Cortex of kidney (tissue), 1 donor: ENCODE measurements at places on chromosomes 12 and 14.

DNA sequence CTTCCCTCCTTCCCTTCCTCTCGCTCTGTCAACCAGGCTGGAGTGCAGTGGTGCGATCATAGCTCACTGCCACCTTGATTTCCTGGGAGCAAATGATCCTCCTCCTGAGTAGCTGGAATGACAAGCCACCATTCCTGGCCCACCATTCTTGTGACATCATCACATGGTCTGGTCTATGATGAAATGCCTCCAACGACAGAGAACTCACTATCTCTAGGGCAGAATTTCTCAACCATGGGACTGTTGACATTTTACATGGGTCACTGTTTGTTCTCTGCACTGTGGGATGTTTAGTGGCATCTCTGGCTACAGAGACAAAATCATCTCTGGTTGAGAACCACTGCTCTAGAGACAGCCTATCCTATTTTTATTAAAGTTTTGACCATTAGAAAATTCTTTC lies 9.7 kb downstream of the VRK1 start:
- DNase-seq: no peak

GRCh38 chr14:21535545-21536417 lies 9.6 kb upstream of the SALL2 start:
- no peak for DNase-seq

GRCh38 chr12:19671695-19672094 lies 232.4 kb downstream of the AEBP2 start:
- no peak for DNase-seq

GRCh38 chr12:20211541-20211940 lies 156.8 kb upstream of the PDE3A start:
- DNase-seq: no peak

DNA sequence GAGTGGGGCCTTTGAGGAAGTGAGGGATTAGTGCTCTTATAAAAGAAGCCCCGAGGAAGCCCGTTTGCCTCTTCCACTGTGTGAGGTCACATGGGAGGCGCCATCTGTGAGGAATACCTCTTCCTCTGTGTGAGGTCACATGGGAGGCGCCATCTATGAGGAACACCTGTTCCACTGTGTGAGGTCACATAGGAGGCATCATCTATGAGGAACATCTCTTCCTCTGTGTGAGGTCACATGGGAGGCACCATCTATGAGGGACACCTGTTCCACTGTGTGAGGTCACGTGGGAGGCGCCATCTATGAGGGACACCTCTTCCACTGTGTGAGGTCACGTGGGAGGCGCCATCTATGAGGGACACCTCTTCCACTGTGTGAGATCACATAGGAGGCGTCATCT lies 69.7 kb downstream of the SLC24A4 start:
- no peak for DNase-seq

GRCh38 chr12:111105294-111105693 lies 184.9 kb upstream of the MYL2 start:
- DNase-seq: no peak

GRCh38 chr12:6884539-6884938 lies 11.4 kb upstream of the SPSB2 start:
- no peak for DNase-seq

DNA sequence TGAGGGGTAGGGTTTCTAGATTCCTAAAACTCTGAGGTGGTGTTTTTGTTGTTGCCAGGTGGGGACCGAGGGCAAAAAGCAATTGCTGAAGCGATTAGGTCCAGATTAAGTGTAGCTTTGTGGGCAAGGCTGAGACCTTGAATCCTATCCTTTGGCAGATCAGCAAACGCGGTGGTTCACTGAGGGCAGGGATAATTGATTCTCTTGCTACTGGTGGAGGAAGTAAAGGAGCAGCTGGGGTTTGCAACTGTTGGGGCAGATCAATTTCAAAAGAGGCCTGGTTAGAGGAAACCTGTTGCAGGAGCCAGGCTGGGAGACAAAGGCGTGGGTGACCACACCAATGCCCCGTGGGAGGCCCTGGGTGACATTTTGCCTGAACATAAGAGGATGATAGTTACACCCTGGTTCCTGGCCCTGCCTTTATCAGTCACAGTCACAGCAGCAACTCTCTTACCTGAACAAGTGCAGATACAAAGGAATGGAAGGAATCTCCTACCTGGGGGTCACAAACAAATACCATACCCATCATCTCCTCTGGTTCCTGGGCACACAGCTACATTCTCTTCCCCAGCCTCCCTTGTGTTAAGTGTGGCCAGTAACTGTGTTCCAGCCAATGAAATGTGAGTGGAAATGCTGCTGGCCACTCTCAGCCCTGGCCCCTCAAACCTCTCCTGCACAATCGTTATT lies 43.3 kb upstream of the RASSF3 start:
- DNase-seq: no peak

GRCh38 chr14:54329082-54329695 lies 67.6 kb upstream of the CDKN3 start:
- DNase-seq: no peak

GRCh38 chr14:61505815-61506809 lies 184.7 kb downstream of the PRKCH start:
- no peak for DNase-seq

DNA sequence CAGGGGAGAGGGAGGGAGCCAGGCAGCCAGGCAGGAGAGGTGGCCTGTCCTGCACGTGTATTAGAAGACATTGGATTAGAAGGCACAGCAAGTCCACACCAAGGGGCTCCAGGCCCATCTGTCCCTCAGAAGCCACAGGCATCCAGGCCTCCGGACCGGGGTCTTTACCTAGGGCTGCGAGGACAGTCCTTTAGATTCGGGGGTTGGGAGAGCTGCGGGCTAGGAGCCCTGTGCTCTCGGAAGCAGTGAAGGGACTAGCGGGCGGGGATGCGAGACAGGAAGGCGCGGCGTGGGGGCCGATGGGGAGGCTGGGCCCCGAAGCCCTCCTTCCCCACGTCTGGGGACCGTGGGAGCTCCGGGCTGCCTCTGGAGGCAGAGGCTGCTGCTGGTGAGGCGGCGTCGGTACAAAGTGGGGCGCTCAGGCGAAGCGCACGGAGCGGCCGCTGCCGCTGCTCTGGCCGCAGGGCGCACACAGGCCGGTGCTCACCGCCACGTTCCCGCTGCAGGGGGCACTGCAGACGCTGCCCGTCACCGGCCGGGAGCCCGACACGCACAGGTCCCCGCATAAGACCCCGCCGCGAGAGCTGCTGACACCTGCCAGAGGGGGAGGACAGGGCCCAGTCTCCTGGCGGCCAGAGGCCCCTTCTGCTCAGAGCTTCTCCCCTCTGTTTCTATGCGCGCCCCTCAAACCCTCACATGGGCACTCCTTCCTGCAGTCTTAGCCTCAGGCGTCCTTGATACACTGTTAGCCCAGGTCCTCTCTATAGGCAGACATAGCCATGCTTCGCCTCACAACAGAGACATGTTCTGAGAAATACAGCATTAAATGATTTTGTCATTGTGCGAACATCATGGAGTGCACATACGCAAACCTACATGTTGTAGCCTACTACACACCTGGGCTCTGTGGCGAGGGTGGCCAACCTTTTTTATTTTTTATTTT lies 17.3 kb downstream of the KRT7 start:
- no peak for DNase-seq

- no peak for DNase-seq
Measured at GRCh38 chr14:94469261-94469660, 6.7 kb downstream of the SERPINA9 start.

DNA sequence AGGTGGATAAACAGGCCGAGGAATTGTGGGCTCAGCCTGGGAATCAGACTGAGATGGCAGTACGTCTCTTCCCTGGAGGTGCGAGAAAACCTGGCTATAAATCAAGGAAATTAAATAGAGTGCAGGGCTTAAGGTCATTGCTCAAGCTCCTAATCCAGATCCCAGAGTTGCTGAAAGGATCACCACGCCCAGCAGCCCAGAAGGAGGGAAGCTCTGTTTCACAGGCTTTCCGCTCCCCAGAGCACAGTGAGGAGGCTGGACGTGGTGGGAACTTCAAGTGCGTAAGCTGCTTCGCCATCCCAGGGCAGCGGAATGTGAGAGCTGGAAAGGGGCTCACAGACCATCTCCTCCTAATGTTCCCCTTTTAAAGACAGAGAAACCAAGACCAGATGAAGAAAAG lies 651.6 kb upstream of the TBX3 start:
- DNase-seq: no peak

DNA sequence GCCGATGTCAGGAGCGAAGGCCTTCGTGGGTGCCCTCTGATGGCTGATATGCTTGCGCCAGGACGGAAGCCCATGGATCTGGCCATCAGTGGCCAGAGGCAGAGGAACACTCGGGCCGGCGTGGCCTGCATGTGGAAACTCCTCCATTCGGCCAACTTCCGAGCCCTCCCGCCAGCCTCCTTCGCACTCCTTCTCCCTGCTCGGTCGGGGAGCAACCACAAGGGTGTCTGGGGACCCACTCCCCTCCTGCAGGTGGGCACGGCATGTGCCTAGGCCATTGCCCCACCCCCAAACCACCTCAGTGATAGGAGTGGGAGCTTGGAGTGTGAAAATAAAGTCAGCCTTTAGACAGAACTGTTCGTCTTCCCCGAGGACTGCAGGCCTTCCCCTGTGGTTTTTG lies 231.3 kb downstream of the BCL11B start:
- DNase-seq: no peak

DNA sequence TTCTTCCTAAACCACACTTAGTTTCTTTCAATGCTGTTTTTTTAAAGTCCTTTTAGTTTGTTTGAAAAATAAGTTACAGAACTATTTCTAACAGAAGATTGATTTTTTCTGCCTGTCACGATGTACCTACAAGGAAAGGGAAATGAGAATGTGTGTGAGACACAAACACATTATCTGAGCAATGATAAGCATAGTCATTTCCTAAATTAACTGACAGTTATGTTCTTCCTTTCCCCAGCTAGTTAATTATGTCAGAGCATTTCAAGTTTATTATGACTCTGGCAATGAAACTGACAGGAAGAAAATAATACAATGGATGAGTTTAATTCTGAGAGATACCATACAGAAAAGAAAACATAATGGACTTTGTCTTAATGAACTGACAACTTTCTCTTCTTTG lies 21.3 kb upstream of the LDHB start:
- DNase-seq: no peak

GRCh38 chr12:115570069-115570777 lies 707.3 kb downstream of the MED13L start:
- DNase-seq: no peak

GRCh38 chr12:53198486-53199110 lies 8.5 kb downstream of the ITGB7 start:
- DNase-seq: no peak

DNA sequence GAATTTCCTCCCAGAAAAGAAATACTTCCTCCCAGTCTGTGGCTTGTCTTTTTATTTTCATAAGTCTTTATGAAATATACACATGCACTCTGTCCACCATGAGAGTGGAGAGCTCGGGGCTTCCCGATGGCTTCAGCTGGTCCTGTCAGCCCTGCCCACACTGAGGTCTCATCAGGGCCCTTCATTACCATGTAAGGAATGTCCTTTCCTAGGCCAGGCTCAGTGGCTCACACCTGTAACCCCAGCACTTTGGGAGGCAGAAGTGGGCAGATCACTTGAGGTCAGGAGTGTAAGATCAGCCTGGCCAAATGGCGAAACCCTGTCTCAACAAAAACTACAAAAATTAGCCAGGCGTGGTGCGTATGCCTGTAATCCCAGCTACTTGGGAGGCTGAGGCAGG lies 77.0 kb downstream of the CPSF2 start:
- no peak for DNase-seq

GRCh38 chr12:49974231-49974675 lies 1.5 kb downstream of the AQP6 start:
- DNase-seq: no peak

DNA sequence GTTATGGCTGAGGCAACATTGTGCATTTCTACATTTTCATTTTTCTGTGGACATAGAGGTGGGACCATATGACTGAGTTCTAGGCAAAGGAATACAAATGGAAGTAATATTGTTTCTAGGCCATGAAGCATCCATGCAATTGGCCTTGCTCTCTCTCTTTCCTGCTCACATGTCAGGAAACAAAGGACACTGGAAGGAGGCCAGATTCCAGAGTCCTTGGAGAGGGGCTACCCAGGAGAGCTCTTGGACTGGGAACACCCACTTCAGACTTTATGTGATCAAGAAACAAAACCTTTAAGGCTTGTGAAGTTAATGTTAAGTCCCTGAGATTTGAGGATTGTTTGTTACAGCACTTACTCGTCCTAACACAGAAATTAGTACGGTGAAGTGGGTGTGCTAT lies 32.8 kb downstream of the PDZRN4 start:
- DNase-seq: no peak

- DNase-seq: no peak
Measured at GRCh38 chr12:104478396-104479122, 21.8 kb downstream of the CHST11 start.
